ENCODE measurements at places on chromosomes 16 and 17.

DNA sequence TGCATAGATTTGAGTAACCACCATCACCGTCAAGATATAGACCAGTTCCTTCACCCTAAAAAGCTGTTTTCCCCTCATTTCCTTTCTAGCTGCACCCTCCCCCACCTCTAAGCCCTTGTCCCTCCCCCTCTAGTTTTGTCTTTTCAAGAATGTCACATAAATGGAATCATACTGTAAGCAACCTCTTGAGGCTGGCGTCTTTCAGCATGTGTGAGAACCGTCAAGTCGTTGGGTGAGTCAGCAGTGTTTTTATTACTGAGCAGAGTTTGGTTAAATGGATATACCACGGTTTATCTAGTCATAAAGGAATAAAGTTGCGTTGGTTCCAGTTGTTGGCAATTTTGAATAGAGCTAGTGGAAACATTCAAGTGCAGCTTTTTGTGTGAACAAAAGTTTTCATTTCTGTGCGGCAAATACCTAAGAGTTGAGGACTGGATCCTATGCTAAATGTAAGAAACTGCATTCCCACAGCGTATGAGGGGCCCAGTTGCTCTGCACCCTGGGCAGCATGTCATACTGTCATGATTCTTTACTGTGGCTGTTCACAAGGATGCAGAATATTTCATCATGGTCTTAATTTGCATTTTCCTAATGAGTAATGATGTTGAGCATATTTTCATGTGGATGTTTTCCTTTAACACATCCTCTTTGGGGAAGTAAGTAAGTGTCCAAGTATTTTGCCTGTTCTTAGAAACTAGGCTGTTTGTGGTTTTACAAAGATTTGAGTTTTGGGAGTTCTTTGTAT, 264.3 kb downstream of the CPPED1 start:
- DNase-seq, result peak; percentile 28

DNA sequence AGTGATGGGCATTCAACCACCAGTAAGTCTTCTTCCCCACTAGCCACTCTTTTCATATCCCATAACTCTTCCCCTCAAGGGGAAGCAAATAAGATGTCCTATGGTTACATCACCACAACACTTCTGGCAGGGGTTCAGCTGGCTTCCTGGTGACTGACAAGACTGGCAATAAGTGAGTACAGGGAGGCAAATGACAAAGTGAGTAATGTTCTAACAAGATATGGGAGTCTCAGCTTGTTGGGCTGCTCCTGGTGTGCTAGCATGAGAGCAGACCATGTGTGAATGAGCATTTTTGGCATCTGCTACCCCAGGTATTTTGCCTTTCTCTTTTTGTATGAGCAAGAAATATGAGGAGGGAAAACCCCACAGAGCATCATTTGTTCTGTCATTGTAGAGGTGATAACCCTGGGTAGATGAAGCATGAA, 9.9 kb downstream of the TMIGD1 start:
- DNase-seq, result no peak

- no peak for DNase-seq
Observed at GRCh38 chr17:7466639-7467341, 12.6 kb downstream of the ZBTB4 start.

GRCh38 chr17:47700471-47701449, 6.8 kb downstream of the TBKBP1 start:
- no peak for DNase-seq

- DNase-seq, result peak; percentile 28
Observed at GRCh38 chr17:46979147-46979863, at the start of gene RPRML. Gene RPRML (minus strand): TSS chr17:46979253. CDS start chr17:46979007, 246 bp downstream.

DNA sequence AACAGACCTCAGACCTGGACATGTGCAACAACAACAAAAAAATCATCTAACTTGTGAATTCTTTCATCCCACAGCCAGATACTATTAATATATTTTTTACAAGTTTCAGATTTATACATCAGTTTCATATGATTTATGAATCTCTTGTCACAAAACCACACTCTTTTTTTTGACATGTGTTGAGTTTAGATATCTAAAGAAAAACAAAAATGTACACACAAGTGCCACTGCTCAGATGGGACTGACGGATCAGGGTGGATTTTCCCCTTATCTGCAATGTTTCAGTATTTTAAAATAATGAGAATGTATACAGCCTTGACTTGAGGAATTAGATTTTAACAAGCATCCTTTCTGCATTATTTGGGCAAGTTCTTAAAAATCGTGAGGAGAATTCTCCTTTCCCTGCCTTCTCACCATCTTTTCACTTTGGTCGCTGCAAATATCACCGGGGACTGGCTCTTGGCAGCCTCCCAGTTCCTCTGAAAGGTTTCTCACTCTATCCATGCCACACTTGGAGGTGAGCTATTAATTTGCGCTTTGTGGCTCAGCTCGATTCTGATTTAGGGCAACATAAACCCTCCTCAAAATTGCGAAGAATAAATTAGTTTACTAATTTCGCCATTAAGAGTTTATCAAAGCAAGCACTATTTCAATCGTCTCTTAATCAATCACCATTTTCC, 225.7 kb downstream of the XYLT1 start:
- DNase-seq, result no peak

GRCh38 chr16:64148356-64148755, 973.5 kb downstream of the CDH11 start:
- no peak for DNase-seq

- no peak for DNase-seq
Observed at GRCh38 chr17:2961446-2961845, 102.0 kb downstream of the OR1D5 start.

- no peak for DNase-seq
Observed at GRCh38 chr16:63200940-63201339, 1164.7 kb upstream of the CDH8 start.

GRCh38 chr16:53085931-53086421, 31.2 kb downstream of the CHD9 start:
- no peak for DNase-seq

- no peak for DNase-seq
Observed at GRCh38 chr17:28527181-28527681, 21.1 kb downstream of the FOXN1 start.

GRCh38 chr17:35094902-35095301, 24.8 kb downstream of the RAD51D start:
- DNase-seq, result no peak
